ENCODE measurements at places on chromosomes 13 and 19. TPM values are rescaled to one million over a fixed set of nuclear protein-coding genes. Genes with fewer than 3 reads are reported as not detected.

The LHB gene
- total RNA-seq = not detected

The TPTE2 gene
- total RNA-seq = not detected

The DDX39A gene
- total RNA-seq = 41.5 TPM

The CLC gene
- not detected for total RNA-seq

The PHLDB3 gene
- total RNA-seq = 7.1 TPM

The SERP2 gene
- total RNA-seq = 6.8 TPM

The RFPL4A gene
- total RNA-seq = not detected

The KLK3 gene
- total RNA-seq = not detected

The LMO7 gene
- total RNA-seq = 978 TPM

The MUC16 gene
- total RNA-seq = not detected

The JSRP1 gene
- total RNA-seq = not detected

The CGB8 gene
- total RNA-seq = not detected

The SMIM44 gene
- total RNA-seq = not detected

The SPPL2B gene
- total RNA-seq = 23.0 TPM

The UNC13A gene
- under 0.01 TPM for total RNA-seq

The F2RL3 gene
- total RNA-seq = not detected

The ZNF506 gene
- total RNA-seq = 18.2 TPM

The LGALS4 gene
- not detected for total RNA-seq

The CFAP97D2 gene
- total RNA-seq = not detected

The KCNRG gene
- total RNA-seq = 0.22 TPM

The ZNF497 gene
- total RNA-seq = 1.5 TPM

The OR4F17 gene
- total RNA-seq = not detected

The RPL28 gene
- 509 TPM for total RNA-seq

The ZNF787 gene
- 12.8 TPM for total RNA-seq

The ZNF726 gene
- total RNA-seq = 2.8 TPM

The MEIOSIN gene
- not detected for total RNA-seq

The DAND5 gene
- 0.11 TPM for total RNA-seq

The SHISA7 gene
- not detected for total RNA-seq

The FAM124A gene
- total RNA-seq = 6.4 TPM

The TBCB gene
- total RNA-seq = 105 TPM

The SIGLEC8 gene
- not detected for total RNA-seq

The BRME1 gene
- 0.65 TPM for total RNA-seq

The APLP1 gene
- 4.1 TPM for total RNA-seq

The FCAR gene
- total RNA-seq = not detected

The KLK7 gene
- total RNA-seq = not detected

The ZSWIM4 gene
- 3.1 TPM for total RNA-seq

All from articular chondrocyte of knee joint (primary cell).